ENCODE measurements at places on chromosomes 16 and 17.
A peak's percentile ranks its signal among the peaks of the same experiment; 100 is the strongest.

GRCh38 chr16:54204756-54205155, 81.8 kb downstream of the IRX3 start:
- no peak for DNase-seq

DNA sequence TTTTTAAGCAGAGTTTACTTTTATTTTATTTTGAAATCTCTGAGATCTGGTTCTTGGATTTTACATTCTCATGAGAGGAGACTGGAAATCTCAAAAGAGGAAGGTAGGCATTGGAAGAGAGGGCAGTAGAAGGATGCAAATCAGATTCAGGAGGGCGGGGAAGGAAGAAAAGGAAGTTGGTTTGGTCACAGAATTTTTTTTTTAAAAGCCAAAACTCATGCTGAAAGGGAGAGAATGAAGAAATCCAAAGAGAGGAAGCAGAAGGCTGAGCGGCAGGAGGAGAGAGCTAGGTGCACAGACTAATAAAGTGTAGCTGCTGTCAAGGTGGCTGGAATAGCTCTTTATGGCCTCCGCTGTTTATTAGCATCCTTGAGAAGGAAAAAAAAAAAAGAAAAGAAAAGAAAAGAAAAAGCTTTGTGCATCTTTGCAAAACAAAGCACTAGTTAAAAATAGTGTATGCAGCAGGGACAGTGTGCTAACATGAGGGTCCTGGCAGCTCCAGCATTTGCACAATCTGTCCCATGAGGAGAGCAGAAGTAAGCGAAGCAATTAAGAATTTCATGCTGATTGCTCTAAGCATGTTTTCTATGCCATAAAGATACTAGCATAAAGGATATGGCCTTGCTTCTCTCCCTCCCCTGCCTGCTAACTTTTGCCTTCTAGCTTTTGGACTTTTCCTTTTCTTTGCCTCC, 194.2 kb downstream of the ZFHX3 start:
- peak; percentile 28 for DNase-seq

GRCh38 chr16:78890373-78890895, 710.1 kb downstream of the MAF start:
- no peak for DNase-seq

DNA sequence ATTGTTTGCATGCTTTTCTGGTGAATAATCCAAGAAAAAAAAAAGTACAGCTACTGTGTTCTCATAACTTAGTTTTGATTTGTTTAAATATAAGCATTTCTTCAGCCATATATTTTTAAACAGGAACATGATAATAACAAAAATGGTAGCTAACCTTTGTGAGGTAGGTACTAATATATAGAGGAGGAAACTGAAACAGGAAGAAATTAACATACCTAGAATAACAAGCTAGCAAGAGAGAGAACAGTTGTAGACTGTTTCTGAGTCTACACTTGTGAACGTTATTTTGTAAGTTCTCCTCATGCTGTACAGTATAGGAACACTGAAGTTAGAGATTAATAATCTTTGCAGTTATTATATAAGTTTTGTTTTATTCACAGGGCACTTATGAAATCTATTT, 49.3 kb downstream of the NSRP1 start:
- DNase-seq: no peak

GRCh38 chr17:48767263-48767774, 38.8 kb upstream of the HOXB13 start:
- no peak for DNase-seq

DNA sequence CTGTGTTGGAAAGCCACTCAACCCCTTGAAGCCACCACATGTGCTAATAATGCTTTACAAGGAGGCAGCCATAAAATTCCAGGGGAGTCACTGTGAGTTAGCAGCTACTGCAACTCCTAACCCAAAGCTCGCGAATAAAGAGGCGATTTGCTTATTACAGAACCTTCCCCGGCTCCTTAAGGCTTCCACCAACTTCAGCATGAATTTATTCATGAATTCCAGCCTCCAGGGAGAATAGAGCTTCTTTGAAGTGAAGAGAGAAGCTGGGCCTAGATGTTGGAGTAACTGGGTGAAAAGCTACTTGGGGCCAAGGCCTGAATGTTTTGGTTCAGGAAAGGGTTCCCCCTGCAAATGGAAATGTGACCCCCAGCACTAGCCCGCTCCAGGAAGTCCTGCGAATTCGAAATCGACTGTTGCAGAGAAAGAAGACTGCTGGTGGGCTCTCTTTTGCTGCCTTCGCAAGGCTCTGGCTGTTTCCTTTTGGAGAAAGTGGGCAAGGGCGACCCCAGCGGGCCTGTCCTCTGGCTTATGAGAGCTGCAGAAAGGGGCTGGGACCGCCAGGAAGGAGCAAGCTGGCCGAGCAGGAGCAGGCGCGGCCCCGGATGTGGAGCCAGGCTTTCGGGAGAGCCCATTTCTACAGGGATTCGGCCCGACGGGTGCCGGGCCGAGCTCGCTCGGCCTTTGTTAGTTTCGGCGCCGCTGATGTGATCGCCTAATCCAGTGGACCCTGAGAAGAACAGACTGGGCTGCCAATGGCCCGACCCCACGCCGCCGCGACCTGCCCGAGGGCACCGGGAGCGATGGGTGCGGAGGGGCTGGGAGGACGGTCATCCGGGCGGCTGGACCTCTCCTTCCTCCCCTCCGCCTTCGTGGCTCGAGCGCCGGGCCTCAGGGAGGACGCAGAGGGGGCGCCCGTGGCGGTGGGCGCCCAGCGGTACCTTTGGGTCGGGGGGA, 7.6 kb downstream of the CBX8 start:
- no peak for DNase-seq

DNA sequence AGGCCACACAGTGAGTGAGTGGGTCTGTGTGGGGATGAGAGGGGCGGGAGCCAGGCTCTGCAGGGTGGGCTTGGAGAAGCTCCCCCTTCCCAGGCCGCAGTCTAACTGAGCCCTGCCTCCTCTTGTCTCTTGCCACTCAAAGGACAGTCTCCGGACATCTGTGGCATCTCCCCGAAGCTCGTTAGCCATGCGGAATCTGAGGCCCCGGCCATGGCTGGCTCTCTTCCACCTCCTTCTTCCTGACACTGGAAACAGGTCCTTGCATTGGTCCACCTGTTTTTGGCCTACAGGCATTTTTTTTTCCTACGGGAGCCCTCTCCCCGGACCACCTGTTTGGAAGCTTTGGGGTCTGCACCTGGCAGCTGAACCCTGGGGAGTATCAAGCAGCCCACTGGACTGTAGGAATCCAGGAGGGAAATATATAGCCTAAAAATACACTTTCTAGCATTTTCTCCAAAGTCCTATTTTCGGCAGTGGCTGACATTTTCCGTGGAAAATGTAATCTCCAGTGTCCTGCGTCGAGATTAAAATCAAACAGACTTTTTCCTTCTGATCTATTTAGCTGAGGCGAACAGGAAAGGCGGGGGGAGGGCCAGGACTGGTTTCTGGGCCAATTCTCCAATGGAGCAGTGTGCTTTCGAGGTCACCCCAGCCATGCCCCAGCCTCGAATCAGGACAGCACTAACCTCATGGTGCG, 9.1 kb downstream of the ATP2A3 start:
- DNase-seq: no peak

DNA sequence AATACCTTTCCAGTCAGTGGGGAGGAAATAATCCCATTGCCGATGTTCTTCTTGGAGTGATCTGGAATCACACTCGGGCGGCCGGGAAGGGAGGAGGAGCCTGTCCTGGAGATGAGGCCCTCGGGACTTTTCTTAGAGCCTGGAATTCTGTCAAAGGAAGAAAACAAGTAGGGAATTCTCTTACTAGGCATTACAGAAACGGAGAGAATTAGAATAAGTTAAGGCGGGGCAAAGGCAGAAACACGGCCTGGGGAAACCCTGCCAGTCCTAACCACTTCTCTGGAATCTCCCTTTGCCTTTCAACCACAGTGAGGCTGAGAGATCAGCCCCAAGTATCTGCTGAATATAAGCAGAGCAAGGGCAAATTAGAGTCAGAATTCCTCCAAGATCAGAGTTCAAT, 27.8 kb downstream of the USP36 start:
- no peak for DNase-seq

GRCh38 chr17:78738278-78738677, 43.8 kb downstream of the CYTH1 start:
- no peak for DNase-seq

GRCh38 chr17:43125133-43125966, at the start of gene BRCA1:
BRCA1 (minus strand) TSS chr17:43125364; CDS start chr17:43124096, 1,268 bp downstream.
- DNase-seq: peak; percentile 96

DNA sequence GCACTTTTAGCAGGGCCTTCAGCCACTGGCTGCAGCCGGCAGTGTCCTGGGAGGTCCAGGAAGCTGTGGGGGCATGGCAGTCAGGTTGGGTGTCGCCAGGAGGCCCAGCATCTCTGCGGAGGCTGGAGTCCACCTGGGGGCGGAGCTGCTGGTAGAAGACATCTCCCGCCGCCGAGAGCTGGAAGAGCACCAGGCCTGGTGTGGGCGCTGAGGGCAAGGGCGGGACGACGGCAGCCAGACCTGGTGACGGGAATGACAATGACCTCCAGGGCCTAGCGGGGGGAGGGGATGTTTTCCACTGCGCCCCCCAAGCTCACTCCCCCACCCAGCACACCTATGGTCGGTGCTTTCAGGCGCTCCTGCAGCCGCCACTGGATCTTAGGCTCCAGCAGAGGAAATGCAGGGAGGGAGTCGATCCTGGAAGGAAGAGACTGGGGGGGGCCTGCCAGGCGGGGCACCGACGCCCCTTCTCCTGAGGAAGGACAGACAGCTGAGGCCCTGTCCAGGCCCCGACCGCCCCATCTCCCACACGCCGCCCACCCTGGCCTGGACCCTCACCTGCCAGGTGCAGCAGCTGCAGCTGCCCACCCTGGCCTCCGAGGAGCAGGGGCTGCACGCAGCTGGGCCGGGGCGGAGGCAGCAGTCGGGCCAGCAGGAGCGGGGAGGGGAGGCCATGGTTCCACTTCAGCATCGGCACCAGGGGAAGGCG, 7.1 kb downstream of the TAF1C start:
- DNase-seq: no peak

- no peak for DNase-seq
These were observed 18.8 kb downstream of the GRB7 start for GRCh38 chr17:39756380-39757079.

DNA sequence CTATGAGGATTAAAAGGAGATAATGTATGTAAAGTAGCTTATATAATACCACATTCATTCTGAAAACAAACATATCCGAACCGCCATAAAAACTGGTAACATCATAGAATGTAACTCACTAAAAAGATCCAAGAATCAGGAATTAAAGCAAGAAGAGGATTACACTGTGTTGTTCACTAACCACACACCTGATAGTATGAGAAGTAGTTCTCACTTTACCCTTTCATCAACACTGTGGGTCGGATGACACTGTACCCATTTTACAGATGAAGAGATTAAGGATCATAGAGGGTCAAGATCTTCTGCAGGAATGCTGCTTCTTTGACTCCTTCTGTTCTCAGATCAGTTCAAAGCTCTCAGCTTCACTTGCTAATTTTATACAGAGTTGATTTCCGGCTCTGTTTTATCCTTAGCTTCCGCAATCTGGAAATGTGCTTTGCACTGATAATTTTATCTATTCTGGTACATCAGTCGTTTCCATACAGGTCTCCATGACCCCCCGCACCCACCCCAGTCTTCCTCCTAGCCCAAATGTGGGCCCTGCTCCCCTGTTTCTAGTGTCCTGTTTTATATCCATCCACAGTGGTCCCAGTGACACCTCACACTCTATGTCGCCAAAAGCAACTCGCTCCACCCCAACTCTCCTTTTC, 288.6 kb upstream of the CCL2 start:
- no peak for DNase-seq

- DNase-seq: no peak
These were observed 77.2 kb downstream of the C17orf67 start for GRCh38 chr17:56756536-56756935.

GRCh38 chr17:6914711-6915110, 81.1 kb upstream of the ALOX12 start:
- no peak for DNase-seq

DNA sequence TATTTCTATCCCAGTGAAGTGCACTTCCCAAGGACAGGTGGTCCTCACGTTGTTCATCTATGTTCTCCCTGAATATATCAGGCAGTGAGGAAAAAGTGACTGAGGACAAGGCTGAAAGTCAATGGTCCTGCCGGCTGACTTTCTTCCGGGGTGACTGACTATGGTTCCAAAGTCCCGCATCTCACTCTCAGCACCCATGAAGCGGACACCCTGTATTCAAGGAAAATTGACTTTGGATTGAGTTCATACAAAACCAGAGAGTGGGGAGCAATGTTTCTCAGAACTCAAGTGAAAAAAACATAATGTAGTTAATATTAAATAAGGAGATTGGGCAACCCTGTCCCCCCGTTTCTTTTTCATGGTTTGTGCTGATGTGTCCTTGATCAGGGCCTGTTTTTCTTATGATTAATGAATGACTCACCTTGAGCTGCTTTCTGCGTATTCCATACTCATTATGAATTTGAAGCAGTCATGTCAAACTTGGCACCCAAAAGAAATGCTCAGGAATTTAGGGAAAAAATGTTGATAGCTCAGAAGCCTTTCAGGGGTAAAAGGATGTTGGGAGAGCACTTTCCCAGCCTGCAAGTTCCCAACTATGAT, 184.0 kb downstream of the CYLD start:
- no peak for DNase-seq

DNA sequence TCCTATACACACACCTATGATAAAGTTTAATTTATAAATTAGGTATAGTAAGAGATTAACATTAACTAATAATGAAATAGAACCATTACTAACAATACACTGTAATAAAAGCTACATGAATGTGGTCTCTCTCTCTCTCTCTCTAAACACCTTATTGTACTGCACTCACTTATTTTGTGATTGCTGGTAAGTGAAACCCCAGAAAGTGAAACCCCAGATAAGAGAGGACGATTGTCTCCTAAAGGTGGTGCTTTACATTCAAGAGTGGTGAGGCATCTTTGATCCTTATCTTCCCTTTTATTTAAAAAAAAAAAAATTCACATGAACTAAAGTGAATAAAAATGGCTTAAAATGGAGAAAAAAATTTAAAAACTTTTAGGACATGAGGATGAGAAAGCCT, 80.1 kb upstream of the TRAP1 start:
- DNase-seq: no peak

GRCh38 chr16:65414284-65414984, 292.6 kb upstream of the CDH11 start:
- DNase-seq: no peak

- DNase-seq: no peak
These were observed 248.9 kb downstream of the SHISA9 start for GRCh38 chr16:13150181-13150885.

DNA sequence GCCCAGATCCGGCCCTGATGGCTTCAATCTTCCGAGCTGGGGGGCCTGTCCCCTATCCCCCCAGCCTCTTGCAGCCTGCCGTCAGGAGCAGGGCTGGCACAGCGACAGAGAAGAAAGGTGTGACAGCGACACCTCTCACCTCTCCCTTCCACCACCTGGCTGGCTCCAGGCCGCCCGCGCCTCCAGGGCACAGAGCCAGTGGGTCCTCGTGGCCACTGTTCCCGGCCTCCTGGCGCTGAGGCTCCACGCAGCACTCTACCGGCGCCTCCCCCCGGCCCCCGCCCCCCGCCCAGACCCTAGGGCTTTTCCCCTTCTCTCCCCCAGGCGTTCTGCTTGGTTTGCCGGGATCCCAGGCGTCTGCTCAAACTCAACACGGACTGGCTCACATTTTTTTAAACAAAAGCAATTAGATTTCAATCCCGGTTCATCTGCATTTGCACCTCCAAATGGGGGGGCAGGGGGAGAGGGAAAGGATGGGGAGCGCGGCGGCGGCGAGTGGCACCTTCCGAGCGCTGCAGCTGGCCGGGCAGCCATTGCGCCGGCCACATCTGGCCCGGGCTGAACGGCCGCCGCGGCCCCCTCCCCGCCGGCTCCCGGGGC, 12.8 kb upstream of the CBX8 start:
- no peak for DNase-seq

All from GDM1 (cell line).